ENCODE measurements at places on chromosomes 16 and 17.

GRCh38 chr16:51134269-51134812 lies 16.7 kb downstream of the SALL1 start:
- no peak for DNase-seq

DNA sequence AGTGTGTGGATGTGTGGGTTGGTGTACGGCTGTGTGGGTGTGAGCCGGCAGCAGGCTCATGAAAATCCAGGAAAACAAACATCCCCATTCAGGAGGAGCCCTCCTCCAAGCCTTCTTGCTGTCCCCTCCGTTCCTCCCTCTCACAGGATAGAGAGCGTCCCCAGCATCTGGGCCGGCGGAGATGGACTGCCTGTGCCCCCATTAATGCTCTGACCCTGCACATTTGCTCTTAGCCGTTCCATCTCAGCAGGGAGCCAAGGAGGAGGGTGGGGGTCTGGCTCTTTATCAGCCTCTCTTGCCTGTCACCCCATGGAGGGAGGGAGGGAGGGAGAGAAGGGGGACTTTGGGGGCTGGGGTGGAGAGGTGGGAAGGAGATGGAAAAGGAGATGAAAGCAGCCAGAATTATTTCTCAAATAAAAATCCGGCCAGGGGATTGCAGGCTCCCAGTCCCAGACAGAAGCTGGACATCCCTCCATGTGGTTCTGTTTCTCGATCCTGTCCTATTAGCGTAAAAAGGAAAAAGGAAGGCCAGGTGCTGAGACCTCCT lies 240.0 kb upstream of the ZFHX3 start:
- DNase-seq: no peak

DNA sequence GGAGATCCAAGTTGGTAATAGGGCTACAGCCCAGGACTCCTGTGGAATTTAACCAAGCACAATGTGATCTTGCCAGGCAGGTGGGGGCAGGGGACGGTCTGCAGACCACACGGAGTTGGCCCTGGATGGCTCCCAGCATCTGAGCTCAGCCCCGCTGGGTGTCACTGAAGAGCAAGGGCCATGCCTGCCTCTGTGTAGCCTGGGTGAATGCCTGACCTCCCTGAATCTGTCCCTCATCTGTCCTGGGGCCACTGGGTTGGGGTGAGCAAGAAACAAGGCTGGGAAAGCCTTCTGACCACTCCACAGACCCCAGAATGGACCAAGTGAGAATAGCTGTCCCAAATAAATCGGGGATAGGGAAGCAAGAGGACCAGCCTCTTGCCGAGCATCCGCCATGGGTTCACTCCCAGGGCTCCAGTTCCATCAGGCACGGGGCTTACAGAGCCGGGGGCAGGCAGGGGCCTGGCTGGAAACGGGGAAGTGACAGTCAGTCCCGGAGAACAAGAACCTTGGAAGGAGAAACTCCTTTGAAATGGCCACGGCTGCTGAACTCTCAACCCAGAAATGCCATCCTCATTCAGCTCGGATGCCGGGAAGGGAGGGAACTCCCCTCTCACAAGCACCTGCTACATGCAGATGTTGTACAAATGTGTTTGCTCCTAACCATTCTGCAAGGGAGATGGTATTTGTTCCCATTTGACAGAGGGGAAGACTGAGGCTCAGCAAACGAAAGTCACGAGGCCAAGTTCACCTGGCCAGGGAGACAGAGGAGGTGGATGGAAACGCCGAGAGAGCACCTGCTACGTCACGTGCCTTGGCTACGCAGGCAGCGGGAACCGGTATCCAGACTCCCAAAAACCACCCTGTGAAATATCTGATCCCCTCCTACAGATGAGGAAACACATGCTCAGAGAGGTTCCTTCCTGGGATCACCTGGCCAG lies 50.0 kb downstream of the RMI2 start:
- DNase-seq: no peak

- no peak for DNase-seq
Measured at GRCh38 chr17:39212841-39213480, 12.8 kb downstream of the STAC2 start.

DNA sequence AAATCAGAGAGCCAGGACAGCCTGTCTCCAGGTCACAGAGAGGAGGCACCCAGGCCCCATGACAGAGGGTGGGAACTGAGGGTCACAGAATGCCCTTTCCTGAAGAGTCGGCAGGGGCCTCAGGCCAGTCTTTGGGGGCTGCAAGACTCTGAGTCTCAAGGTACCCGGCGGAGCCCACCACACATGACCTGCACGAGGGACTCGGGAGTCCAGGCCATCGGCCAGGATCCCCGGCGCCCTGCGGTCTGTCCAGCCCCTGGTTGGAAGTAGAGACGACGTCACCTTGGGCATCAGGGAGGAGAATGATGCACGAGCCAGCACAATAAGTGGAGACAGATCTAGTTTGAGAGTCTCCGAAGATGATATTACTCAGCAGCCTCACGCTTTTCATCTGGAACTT lies 234.7 kb upstream of the SDK2 start:
- no peak for DNase-seq

DNA sequence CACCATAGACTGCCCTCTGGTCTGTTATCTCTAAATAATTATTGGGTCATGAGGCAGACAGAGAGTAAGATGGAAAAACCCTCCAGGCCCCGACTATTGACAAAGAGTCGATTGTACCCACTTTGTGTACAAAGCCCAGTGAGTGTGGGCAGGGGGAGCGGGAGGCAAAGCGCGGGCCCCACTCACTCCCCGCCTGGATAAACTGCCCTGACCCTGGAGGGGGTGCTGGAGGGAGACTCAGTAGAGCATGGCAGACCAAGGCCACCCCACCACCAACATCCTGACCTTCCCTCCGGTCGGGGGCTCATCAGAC lies 11.2 kb upstream of the CPSF4L start:
- DNase-seq: no peak

DNA sequence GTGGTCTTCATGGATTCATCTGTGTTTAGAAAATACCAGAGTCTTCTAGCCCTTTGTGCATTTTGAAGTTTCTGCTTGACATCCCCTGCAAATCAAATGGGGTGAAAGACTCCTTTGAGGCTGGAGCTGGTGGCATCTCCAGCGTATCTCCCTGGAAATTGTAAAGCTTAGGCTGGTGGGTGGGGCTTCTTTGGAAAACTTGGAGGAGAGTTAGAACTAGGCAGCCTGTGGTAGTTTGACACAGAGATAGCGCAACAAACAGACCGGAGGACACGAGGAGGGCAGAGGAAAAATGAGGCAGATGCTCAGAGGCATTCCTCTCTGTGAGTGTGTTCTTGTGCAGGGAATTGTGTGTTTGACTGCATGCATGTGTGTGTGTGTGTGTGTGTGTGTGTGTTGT lies 116.3 kb downstream of the IRX5 start:
- no peak for DNase-seq

DNA sequence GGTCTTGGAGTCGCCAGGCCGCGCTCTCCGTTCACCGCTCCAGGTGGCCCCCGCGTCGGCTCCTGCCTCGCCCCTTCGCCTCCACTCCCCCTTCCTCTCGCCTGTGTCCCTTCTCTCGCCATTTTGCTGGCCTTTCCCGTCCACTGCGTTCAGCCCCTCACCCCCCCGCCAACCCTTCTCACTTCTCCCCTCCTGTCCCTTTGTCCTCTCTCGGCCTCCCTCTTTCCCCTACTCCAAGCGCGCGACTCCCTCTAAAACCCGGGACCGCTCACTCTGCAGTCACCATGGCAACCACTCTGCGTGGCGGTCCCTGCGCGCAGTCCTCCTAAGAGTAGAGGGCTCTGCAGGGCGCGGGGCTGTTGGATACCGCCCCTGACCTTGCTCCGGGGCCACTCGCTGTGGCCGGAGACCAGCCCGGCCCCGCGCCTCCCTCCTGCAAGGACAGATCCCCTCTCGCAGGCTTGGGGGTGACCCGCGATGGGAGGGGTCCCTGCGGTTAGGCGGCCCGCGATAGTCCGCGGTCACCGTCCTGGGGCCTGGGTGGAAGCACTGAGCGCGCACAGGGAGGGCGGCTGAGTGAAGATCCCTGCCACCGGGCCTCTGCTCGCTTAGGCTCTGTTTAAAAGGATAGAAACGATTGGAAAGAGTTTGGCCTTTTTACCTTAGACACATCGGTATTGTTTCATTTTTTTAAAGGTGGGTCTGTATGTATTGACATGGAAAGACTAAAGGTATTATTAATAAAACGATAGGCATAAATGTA lies 454 bp downstream of the CCDC40 start:
- peak; percentile 71 for DNase-seq

- peak; percentile 14 for DNase-seq
Measured at GRCh38 chr17:7654832-7655540, 4.3 kb downstream of the ATP1B2 start.

DNA sequence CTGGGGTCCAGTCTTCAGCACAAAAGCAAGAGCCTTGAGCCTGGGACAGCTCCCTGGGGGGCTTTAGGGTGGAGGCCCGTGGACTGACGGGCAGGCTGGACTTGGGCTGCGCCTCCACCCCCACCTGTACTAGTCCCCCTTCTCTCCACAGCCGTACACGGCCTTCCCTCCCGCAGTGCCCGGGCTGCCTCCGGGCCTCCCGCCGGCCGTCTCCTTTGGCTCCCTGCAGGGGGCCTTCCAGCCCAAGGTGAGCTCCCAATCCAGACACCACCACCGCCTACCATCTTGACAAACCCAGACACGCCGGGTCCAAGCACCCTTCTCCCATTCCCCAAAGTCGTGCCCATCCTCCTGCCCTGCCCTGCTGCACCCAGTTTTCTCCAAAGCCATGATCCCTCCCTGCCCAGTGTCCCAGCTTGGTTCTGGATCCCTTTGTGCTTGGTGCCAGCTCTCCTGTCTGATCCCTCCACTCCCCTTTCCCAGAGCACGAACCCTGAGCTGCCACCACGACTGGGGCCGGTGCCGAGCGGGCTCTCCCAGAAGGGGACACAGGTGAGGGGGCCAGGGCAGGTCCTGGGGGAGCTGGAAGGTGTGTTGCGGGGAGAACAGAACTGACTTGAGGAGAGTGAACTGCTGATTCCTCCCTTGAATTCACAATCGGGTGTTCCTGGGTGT lies 7.1 kb downstream of the FBRS start:
- DNase-seq: no peak

- DNase-seq: no peak
Measured at GRCh38 chr16:28882551-28883160, 4.4 kb downstream of the ATP2A1 start.

GRCh38 chr17:55440391-55440790 lies 18.8 kb upstream of the MMD start:
- no peak for DNase-seq

DNA sequence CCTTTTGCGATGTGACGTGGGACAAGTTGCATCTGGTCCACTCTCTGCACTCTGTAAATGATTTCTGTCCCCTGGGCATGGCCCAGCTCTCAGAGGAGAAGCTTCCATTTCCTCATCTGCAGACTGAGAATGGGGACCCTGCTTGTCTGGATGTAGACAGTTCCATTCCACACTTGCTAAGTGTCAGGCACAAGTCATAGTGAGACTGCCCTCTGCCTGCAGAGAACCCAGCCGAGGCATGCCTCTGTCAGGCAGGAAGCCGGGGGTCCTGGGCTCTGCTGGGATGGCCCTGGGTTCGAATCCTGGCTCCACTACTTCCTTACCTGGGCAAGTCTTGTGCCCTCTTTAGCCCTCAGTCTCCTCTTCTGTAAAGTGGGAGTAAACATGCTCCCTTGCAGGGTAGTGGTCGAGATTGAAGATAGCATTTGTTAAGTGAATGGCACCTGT lies 4.1 kb downstream of the MAP2K3 start:
- no peak for DNase-seq

DNA sequence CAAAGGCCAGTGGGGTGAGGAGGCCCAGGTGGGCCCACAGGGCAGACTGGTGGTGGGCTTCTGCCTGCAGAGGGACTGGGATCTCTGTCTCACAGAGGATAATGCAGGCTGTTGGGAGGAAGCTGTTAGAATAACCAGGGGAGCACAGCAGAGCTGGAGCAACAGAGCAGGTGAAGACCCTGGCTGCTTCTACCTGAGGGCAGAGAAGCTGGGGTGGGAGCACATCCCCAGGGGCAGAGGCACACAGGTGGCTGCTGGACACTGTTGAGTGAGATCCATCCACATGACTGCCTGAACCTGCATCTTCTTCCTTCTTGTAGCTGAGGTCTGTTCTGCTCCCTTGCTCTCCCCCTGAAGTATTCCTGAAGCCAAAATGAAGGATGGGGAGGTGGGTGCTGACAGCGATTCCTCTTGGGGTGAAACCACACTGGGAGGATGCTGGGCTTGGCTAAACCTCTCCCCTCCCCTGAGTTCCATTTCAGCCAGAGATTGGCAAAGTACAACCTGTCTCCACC lies 1725.0 kb downstream of the TP53TG3F start:
- DNase-seq: no peak

GRCh38 chr16:55323637-55324271 lies at the start of gene IRX6:
TSS of gene IRX6 (plus strand) at chr16:55324203. CDS start at chr16:55325092, 889 bp downstream.
- DNase-seq: no peak

- DNase-seq: peak; percentile 30
Measured at GRCh38 chr17:41678907-41679739, 9.6 kb upstream of the EIF1 start.

- no peak for DNase-seq
Measured at GRCh38 chr17:30271102-30271501, 20.6 kb downstream of the BLMH start.

- DNase-seq: no peak
Measured at GRCh38 chr16:49055824-49056545, 225.7 kb downstream of the CBLN1 start.

DNA sequence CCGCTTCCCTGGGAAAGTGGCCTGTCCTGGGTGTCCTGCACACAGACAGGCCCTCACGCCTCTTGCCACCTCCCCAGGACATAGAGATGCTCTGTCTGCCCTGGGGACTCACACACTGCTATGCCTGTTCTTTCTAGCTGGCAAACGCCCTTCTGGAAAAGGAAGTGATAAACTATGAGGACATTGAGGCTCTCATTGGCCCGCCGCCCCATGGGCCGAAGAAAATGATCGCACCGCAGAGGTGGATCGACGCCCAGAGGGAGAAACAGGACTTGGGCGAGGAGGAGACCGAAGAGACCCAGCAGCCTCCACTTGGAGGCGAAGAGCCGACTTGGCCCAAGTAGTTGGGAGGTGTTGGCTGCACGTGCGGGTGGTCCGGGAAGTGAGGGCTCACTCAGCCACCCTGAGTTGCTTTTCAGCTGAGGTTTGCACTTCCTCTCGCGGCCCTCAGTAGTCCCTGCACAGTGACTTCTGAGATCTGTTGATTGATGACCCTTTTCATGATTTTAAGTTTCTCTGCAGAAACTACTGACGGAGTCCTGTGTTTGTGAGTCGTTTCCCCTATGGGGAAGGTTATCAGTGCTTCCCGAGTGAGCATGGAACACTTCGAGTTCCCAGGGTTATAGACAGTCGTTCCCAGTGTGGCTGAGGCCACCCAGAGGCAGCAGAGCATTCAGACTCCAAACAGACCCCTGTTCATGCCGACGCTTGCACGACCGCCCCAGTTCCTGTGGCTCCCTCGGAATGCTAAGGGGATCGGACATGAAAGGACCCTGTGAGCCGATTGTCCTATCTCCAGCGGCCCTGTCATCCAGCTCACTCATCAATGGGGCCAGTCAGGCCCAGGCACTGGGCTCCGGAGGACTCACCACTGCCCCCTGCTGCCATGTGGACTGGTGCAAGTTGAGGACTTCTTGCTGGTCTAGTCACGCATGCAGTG lies 3.5 kb upstream of the RPL13 start:
- DNase-seq: peak; percentile 82
